ENCODE measurements at places on chromosomes 5 and 9. TPM values are rescaled to one million over a fixed set of nuclear protein-coding genes. Genes with fewer than 3 reads are reported as not detected.

GRCh38 chr5:96743805-96744204, 63.9 kb downstream of the ERAP1 start:
- no peak for DNase-seq

DNA sequence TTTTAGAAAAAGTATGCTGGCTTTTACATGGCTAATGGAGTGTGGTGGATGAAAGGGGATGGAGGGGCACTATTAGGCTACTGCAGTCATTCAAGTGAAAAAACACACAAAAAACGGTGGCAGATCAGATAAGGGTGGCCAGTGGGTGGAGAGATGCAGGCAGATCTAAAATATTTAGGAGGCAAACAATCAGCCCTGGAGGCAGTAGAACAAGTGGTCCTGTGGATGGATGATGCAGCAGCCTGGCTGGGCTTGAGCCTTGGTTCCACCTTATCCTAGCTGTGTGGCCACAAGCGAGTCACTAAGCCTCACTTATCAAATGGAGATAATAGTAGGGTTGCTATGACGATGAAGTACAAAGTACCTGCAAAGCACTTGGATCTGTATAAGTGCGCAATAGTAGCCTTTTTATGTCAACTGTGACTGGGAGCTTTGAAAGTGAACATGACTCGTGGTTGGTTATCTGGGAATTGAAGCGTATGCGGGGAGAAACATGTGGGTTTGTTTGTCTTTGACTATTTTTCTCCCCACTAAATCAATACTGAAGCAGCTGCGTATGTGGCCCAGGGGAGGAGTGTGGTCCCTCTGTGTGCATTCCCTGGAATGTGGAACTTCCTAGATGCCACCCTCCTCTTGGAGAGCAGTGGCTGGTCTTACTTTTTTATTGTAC, 20.2 kb downstream of the NSG2 start:
- no peak for DNase-seq

- DNase-seq = no peak
Observed at GRCh38 chr9:107177243-107177839, 105.7 kb upstream of the RAD23B start.

- DNase-seq = no peak
Observed at GRCh38 chr5:179152941-179153340, 92.8 kb downstream of the ZNF354C start.

DNA sequence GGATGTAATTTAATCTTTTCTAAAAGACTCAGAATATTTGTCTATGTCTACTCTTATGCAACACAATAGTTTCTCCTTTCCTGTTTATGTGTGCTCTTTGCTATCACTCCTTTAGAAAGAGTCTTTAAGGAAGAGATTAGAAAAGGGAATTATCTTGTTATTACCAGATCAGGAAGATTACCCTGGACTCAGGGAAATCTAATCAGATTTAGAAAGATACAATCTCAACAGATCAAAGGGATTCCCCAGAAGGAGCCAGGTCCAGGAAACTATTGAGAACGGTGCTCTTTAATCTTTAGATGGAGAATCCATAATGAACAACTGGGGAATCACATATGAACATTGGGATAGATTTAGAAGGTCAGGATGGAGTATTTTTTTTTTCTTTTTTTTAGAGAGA, 32.4 kb upstream of the ZFR start:
- no peak for DNase-seq

- DNase-seq = no peak
Observed at GRCh38 chr5:53073348-53073747, 36.2 kb downstream of the MOCS2 start.

DNA sequence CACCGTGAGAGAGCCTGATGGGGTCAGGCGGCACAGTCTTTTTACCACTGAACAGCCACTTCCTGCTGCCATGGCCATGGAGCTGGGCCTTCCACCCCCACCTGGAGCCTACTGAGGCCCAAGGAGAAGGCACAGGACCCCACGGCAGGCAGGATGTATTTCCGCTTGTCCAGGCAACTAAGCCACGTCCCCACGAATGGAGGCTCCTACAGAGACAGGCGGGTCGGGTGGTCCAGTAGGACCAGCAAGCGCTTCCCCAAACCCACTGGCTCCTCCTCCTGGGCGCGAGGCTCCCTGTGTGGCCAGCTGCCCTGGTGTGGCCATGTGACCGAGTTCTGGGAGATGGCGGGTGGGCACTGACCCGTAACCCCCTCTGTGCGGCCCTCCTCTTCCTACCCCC, 66.5 kb downstream of the SECISBP2 start:
- DNase-seq = no peak

DNA sequence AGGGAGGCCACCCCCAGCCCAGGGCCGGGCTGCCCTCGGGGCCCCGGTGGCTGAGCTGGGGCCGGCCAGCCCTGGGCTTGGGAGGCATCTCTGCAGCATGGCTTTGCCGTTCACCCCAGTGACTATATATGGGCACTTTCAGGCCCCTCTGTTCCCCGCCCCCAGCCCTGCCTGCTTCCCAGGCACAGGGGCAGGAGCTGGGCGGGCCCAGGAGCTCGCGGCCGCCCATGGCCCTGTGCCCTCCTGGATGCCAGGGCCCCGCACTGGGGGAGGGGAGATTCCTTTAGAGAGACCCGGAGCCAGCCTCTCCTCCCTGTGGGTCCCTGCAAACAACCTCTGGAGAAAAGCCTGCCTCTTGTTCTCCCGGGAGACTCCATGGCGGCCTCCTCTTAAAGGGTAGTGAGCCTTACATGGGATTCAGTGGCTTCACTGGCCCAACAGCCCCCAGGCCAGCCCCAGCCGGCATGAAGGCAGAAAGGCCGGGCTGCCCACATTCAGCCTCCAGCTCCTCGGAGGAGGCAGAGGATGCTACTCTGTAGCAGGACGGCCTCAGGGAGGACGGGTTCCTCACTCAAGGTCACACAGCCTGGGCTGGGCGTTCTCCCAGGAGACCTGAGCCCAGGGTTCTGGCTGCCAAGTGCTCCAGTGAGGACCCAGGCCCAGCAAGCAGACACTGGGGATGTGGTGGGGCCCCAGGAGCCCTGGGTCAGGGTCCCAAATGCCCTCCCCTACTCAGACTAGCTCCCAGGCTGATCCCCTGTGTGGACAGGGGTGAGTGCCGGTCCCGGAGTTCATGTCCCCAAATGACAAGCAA, 4.1 kb downstream of the NACC2 start:
- DNase-seq = no peak

DNA sequence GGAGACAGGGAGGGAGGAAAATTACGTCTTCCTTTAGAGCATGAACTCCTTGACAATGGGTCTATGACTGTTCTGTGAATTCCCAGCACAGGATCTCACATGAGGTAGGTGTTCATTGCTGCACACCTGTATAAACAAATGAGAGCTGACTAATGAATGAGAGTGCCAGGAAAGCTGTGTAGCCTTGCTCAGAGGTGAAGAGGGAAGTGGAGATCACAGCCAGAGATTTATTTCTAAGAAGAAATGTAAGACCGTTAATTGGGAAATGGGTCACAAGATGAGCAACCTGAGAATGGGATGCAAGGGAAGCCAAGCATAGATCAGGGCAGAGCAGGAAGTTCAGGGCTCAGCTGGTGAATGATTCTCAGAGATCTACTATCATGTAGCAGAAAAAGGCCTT, 295.1 kb downstream of the CDK5RAP2 start:
- DNase-seq = peak; percentile 8

DNA sequence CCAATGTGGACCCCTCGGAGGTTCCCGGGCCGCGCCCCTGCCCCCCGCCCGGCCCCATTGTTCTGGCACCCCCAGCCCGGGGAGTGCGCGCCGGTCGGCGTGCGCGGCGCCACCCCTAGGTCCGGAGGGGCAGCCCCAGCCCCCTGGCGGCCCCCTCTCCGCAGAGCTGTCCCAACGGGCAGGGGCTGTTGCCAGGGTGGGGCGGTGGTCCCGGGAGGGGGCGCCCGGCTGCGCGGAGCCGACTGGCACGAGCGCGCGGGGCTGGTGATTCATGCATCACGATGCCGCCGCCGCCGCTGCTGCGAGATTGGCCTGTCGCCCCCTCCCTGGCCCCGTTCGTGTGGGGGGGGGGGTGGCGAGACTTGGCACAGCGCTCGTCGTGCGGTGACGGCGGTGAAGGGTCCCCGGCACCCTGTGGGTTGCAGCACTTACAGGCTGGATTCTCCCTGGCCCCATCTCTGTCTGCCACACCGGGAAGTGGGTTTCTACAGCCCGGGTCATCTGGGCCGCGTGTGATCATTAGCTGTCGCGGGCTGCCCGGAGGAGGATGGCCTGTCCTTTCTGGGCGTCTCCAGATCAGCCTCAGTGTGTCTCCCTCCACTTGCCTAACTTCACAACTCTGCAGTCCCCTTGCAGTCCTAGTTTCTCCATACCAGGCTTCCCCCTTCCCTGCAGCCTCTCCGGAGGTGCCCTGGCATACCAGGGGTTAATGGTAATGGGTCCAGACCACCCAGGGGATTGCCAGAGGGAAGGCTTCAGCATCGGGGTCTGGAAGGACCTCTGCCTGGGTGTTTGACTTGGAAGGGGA, 858 bp downstream of the NCS1 start:
- DNase-seq = no peak

- no peak for DNase-seq
Observed at GRCh38 chr5:94810877-94811276, 192.4 kb downstream of the SLF1 start.

- DNase-seq = no peak
Observed at GRCh38 chr5:128154943-128155342, 71.4 kb downstream of the SLC12A2 start.

GRCh38 chr9:116124472-116125040, 29.0 kb upstream of the PAPPA start:
- DNase-seq = no peak

DNA sequence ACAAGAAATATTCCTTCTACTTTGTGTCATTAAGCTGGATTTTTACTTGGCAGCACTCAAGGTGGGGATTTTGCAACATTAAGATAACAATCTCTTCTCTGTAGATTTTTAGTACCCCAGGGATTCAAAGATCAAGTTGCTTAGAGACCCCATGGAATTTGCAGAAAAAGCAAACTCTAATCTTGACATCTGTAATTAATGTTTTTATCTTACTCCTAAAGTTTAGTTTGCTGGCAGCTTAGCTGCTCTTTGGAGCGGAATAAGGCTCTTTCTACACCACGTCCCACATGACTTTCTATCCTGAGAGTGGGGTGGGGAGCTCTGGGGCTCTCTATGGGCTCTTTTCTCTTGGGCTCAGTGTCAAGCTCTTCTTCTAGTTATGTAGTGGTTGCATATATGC, 21.7 kb upstream of the SPDL1 start:
- no peak for DNase-seq

- no peak for DNase-seq
Observed at GRCh38 chr9:89798547-89799120, 193.8 kb downstream of the GADD45G start.

GRCh38 chr9:109493648-109494047, 4.5 kb downstream of the PTPN3 start:
- DNase-seq = no peak

- DNase-seq = peak; percentile 67
Observed at GRCh38 chr9:33510262-33511183, 13.5 kb upstream of the ANKRD18B start.

DNA sequence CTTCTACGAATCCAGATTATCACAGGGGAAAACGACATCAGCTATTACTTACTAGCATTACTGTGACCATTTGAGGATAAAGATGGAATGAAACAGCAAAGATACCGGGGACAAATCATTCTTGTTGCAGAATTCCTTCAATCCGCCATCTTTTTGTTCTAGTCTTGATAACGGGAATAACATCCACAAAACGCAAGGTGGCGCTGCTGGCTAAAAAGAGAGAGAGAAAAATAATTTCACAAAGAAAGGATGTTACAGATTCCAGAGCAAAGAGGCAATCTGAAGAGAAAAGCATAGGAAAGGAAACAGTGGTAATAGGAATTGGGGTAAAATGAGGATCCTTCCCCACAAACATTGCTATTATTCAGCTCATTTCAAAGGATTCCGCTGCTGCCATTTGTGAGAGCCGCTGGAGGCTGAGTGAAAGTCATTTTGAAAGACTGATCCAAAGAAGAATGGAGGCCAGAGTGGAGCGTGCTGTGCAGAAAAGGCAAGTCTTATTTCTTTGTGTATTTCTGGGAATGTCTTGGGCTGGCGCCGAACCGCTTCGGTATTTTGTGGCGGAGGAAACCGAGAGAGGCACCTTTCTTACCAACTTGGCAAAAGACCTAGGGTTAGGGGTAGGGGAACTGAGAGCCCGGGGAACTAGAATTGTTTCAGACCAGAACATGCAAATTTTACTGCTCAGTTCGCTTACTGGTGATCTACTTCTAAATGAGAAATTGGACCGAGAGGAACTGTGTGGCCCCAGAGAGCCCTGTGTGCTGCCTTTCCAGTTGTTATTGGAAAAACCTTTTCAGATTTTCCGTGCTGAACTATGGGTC, at the start of gene PCDHB7:
PCDHB7 (plus strand) TSS at position 264 of the 824 bp plus-strand sequence; CDS start at position 456, 192 bp downstream.
- DNase-seq = peak; percentile 33

DNA sequence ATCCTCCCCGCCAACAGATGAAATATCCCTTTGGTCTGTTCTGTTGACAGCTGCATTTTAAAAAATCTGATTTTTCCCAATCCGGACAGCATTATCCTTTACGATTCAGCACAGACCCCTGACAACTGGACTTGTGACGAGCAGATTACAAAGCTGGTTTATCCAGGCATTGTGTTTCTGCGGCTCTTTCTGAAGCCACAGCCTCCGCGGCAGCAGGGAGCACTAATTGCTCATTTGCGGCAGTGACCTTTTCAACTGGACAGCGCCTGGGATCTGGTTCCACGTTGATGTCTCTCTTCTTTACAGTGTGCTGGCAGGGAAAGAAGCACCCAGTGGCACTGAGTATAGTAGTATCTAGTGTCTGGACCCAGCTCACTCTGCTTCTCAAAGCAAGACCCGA, 351.2 kb downstream of the ZNF608 start:
- DNase-seq = no peak

GRCh38 chr5:141402553-141403243, at the start of gene PCDHGA9:
Gene PCDHGA9, plus strand, starts transcription at chr5:141402778. Its CDS starts 175 bp downstream, at chr5:141402953.
- DNase-seq = no peak

GRCh38 chr5:167263185-167263584, 1028.3 kb upstream of the WWC1 start:
- no peak for DNase-seq

- peak; percentile 67 for DNase-seq
Observed at GRCh38 chr9:114611516-114612271, 603 bp downstream of the TMEM268 start.

DNA sequence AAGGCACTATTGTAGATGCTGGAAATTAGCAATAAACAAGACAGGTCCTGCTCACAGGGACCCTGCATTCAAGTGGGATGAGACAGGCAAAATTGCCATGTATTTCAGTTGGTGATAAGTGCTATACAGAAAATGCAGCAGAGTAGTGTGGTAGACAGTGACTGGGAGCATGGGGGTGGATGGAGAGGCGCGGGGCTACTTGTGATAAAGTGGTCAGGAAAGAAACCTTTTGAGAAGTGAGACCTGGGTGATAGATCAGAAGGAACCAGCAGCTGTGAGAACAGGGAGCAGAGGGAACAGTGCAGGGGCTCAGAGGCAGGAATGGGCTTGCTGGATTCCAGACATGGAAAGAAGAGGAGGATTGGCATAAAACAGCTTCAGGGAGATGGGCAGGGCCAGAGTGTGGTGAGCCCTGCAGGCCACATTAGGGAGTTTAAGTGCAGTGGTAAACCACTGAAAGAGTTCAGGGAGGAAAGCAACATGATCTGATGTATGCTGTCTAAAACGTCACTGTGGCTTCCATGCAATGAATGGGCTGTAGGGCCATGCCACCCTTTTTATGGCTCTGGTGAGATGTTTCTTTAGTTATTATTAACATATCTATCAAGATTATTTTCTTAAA, 7.3 kb downstream of the CRHBP start:
- DNase-seq = no peak

GRCh38 chr5:135438636-135439221, 8.4 kb downstream of the DCANP1 start:
- DNase-seq = no peak

The CRAT gene
- polyA plus RNA-seq = 57.5 TPM

The RNF183 gene
- 7.0 TPM for polyA plus RNA-seq

The ARAP3 gene
- 20.3 TPM for polyA plus RNA-seq

The REEP2 gene
- 11.4 TPM for polyA plus RNA-seq

The MCCC2 gene
- 73.8 TPM for polyA plus RNA-seq

The MEIKIN gene
- polyA plus RNA-seq = not detected

Data from renal pelvis (tissue), 12 donors.